ENCODE measurements at places on chromosomes 5 and 9.
A peak's percentile ranks its signal among the peaks of the same experiment; 100 is the strongest.

- no peak for DNase-seq
These were observed 82.1 kb upstream of the IL33 start for GRCh38 chr9:6133346-6134063.

GRCh38 chr9:109399258-109399767 lies 78.5 kb upstream of the EPB41L4B start:
- no peak for DNase-seq

DNA sequence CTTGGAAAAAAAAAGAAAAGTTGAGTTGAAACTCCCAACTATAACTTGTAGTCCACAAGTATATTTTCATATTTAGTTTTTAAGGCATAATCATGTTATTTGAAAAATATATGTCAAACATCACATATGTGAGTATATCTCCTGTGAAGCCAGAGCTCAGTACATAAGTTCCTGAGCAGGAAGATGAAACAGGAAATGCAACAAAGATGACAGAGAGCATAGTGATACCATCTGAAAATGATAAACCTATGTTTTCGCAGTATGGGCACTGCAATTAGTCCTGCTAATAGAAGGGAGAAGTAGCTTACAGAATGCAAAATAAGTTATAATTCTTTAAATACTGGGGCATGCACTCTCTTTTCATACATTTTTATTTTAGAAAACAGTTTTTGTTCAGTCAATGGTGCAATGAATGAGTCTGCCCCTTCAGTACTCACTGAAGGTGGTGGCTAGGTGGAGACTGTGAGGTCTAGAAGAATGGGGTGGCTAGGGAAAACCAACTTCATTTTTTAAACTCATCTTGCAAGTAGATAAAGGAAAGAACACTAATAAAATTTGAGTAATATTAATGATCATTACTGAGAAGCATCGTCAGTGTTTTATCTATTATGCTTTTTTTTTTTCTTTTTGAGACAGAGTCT lies 54.1 kb upstream of the FYB1 start:
- DNase-seq = no peak

DNA sequence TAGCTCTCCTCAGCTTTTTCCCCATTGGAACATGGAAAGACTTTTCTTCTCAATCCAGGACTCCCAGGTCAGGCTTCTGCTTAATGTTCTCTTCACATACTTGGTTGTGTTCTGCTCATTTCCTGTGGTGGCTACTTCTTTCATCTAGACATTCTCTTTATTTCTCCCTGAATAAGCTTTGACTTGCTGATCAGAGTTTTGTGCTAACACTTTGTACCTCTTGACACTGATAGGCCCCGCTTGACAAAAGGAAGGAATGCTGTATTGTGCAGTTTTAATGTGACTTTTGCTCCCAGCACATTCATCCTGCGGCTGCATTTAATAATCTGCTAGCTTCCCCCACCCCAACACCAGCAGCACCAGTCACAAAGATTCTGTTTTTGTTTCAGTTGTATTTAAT lies 90.9 kb upstream of the MINAR2 start:
- no peak for DNase-seq

GRCh38 chr5:137305971-137306602 lies 193.0 kb downstream of the SPOCK1 start:
- no peak for DNase-seq

- no peak for DNase-seq
These were observed 38.7 kb upstream of the UBTD2 start for GRCh38 chr5:172322028-172322965.

DNA sequence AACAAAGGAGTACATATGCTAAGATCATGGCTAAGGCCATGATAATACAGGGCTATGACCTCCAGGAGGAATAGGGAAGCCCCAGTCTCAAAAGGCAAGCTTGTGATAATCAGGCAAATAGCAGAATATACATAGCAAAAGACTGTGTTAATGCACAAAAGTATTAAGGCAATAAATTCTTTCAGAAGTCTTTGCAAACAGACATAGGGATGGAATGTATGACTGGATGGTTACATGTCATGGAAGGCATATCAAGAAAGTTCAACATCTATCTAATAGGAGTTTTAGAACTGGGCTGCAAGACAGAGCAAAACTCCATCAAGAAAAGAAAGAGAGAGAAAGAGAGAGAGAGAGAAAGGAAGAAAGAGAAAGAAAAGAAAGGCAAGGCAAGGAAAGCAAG lies 264.5 kb upstream of the CDH6 start:
- no peak for DNase-seq

DNA sequence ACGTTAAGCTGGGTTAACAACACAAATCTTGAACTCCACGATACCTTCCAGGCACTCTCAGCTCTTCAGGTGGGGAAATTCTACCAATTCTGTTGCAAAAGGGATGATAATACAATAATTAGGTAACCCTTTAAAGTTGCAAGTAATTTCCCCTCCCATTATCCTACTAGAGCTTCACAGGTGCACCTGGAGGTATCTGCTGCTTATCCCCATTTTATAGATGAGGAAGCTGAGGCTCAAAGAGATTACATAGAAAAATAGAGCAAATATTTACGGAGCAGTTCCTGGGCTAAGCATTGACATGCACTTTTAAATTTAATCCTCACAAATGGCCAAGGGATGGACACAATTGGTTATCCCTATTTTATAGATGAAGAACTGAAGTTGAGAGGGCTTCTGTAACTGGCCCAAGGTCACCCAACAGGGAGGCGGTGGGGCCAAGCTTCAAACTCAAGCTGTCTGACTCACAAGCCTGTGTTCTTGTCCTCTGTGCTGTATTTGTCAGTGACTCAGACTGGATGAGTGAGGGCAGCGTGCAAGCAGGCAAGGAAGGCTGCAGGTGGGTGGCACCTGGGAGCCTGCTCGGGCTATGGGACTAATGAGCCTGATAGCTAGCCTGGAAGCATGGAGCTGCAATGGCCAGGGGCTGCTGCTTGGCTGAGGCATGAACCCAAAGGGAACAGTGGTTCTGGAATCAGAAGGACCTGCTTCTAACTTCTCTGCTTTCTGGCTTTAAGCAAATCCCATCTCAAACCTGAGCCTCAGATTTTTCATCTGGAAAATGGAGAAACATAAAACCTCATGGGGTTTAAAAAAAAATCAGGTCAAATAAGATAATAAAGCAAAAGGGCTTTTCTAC lies 105.5 kb downstream of the PDE6A start:
- DNase-seq = no peak

GRCh38 chr5:50595199-50595598 lies 71.2 kb upstream of the PARP8 start:
- DNase-seq = no peak

DNA sequence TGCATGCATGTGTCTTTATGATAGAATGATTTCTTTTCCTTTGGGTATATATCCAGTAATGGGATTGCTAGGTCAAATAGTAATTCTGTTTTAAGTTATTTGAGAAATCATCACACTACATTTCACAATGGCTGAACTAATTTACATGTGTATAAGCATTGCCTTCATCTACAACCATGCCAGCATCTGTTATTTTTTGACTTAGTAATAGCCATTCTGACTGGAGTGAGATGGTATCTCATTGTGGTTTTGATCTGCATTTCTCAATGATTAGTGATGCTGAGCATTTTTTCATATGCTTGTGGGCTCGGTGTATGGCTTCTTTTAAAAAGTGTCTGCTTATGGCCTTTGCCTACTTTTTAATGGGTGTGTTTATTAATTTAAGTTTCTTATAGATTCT lies 102.3 kb upstream of the CCDC112 start:
- no peak for DNase-seq

- no peak for DNase-seq
These were observed 4.3 kb downstream of the CACNA1B start for GRCh38 chr9:137881591-137882505.

- DNase-seq = no peak
These were observed 104.1 kb downstream of the CD180 start for GRCh38 chr5:67092535-67092934.

DNA sequence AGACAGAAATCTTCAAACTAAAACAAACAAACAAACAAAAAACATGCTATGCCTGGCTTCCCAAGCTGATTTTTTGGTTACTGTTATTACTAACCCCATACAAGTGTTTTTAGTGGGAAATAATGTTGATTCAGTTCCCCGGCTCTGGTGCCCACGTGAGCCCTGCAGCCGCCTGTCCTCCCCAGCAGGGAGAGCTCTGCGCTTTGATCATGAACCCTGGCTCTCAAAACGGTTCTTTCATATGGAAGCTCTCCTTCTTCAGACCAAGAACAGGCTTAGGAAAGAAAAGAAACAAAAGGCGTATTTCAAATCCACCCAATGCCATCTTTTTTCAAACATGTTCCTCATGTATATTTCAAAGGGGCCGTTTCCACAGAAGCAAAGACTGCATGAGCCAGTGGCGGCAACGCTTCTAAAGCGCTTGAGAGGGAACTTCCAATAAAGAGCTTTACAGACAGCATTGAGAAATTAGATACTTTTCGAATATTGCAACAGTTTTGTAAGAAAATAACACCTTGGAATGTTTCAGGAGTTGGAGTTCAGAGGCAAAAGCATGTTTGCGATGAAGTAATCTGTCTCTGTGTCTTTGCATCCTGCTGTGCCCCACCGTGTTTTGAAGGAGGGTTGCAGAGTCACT lies 74.8 kb downstream of the ICE1 start:
- peak; percentile 86 for DNase-seq

DNA sequence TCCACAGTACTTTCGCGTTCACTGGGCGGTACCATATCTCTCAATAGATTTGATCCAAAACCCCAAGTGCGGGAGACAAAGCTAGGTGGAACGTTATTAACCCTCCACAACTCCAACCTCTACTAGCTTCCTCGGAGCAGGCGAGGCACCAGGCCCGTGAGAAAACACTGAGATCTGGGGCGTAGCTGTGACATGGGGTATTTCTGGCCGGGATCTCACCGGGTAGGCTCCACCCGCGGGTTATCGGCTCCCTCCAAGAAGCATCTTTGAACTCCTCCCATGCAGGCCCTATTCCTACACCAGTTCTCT lies 350 bp upstream of the SLC25A46 start:
- no peak for DNase-seq

GRCh38 chr5:132183723-132184122 lies 43.9 kb downstream of the P4HA2 start:
- no peak for DNase-seq

DNA sequence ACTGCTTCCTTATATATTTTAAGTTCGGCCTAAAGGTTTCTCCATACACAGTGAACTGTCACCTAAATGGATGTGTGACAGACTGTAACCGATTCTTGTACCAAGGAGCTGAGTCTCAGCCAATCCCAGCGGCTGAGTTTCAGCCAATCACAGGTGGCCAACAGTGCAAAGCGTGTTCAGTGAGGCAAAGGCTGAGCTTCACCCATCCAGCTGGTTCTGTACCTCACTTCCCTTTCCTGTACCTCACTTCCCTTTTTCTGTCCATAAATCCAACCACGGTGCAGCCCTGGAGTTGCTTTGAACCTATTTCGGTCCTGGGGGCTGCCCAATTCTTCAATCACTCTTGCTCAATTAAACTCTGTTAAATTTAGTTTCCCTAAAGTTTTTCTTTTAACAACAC lies 15.7 kb upstream of the TBC1D9B start:
- DNase-seq = no peak

- no peak for DNase-seq
These were observed 1.3 kb upstream of the IL3 start for GRCh38 chr5:132059043-132059695.

GRCh38 chr5:59161221-59162105 lies 578.6 kb downstream of the RAB3C start:
- no peak for DNase-seq

- no peak for DNase-seq
These were observed 37.7 kb downstream of the TYRP1 start for GRCh38 chr9:12730927-12731326.

DNA sequence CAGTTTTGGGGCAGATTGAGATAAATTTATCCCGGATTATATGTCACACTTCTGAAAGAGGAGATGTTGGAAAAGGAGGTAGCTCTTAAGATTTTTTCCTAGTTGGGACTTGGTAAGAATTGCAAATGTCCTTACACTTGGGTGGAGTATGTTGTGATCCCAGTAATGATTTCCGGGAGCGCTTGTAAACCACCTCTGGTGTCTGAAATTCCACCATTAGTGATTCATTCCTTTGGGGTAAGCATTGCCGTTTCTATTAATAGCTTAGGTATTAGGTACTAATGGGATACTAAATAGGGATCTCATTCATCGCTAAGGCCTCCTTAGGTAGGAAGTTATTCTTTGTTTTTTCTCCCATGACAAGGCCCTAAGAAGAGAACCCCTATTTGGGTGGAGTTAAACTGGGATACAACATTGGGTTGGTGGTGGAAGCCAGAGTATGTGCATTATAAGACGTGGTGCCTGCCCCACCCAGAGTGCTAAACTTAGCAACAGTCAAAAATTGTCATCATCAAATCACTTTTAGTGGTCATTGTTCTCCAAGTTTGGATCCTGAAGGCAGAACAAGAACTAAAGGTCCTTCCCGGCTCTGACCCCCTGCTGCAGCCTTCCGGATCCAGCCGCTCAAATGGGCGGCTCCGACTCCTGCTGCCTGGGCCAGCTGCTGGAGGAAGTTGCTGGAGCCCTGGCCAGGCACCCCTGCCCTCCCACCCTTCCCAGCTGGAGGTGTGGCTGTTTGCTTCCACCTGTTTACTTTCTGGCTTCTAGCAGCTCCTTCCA lies 31.7 kb upstream of the DAB2IP start:
- DNase-seq = no peak

- DNase-seq = no peak
These were observed 73.3 kb downstream of the SLCO4C1 start for GRCh38 chr5:102222772-102223171.

- DNase-seq = peak; percentile 65
These were observed 8.6 kb downstream of the BRD3 start for GRCh38 chr9:134059188-134059641.

DNA sequence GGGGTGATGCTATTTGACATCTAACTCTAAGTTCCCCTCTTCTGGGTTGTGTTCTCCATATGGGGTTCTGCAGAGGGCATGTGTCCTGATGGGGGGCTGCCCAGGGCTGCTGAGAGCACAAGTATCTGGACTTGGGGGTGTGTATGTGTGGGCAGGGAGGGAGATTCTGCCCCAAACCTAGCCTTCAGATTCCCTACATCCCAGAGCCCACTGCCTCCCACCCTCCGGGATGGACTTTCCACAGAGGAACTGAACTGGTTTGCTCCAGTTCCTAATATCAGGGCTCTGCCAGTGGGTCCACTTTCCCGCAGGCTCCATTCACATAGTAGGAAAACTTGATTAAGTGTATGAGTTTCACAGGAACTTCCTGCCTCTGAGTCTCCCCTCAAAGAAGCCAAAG lies 16.4 kb upstream of the TIFAB start:
- no peak for DNase-seq

- no peak for DNase-seq
These were observed 4.8 kb downstream of the GM2A start for GRCh38 chr5:151257731-151258181.

GRCh38 chr5:169695919-169696490 lies 58.9 kb downstream of the DOCK2 start:
- peak; percentile 15 for DNase-seq

- no peak for DNase-seq
These were observed 96.2 kb downstream of the ARHGEF28 start for GRCh38 chr5:73722231-73722630.

GRCh38 chr5:177301503-177302165 lies 1.9 kb downstream of the RAB24 start:
- DNase-seq = no peak

- no peak for DNase-seq
These were observed 75.6 kb upstream of the ZSWIM6 start for GRCh38 chr5:61256474-61256873.

Data from kidney (tissue), 22 donors.